ENCODE measurements at places on chromosomes 2 and 18.

DNA sequence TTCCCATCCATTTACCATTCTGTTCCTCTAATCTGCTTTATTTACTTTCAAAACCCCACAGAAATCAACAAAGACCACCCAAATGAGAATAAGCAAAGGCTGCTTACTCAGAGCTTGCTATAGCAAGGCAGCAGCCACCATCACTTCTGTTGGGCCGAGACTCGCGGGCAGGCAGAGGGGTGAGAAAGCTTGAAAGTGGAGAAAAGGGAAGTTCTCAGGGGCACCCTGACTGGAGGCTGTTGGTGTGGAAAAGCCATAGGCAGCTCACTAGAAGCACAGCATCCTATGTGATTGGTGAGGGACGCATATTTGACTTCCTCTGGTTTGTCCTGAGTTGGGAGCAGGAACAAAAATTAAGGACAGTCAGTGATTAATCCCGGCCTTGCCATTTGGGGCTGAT is 269.7 kb upstream of the THSD7B start:
- no peak for DNase-seq

- DNase-seq: no peak
These were observed 248 bp downstream of the HAAO start for GRCh38 chr2:42792087-42792582.

GRCh38 chr2:58913082-58913726 is 672.1 kb upstream of the FANCL start:
- DNase-seq: no peak

DNA sequence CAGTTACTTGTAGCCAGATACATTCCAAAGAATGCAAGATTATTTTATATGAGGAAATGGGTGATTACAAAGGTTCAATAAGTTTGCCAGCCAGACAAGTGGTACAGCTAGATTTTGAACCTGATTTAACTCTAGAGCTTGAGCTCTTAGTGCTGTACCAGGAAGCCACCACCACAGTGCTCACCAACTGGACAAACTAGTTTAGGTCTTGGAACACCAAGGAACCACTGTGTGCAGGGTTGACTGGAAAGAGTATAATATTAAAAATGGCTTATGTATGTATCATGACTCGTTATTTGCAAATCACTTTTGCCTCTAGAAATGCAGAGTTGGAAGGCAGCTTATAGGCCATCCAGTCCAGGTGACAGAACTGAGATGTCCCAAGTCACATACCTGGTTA is 177.2 kb downstream of the TXNL1 start:
- DNase-seq: no peak

DNA sequence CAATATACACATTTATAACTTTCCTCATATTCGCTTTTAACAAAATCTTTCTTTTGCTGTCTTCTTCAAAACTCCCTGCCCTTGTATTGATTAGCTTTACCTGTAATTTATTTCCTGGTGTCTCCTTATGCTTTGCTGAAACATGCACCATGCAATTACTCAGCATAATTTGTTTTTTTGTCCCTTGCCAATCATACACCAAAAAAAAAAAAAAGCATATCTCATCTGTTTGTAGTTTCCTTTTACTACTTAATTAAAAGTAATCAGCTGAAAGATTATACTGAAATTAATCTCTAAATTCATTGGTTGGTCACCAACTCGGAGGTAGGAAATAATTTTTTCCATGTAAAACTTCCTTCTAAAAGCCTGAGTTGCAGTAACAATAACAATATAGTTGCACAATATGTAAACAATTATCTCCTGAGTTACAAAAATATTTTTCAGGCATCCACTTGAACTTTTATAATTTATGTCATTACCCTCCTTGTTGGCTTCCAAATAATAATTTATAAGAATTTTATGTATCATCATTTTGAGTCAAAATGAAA is 53.0 kb upstream of the ROCK1 start:
- no peak for DNase-seq

GRCh38 chr18:24993628-24994027 is 358.3 kb downstream of the ZNF521 start:
- peak; percentile 30 for DNase-seq

- no peak for DNase-seq
These were observed 8.6 kb downstream of the DNAJB2 start for GRCh38 chr2:219287580-219288265.

- DNase-seq: no peak
These were observed 7.1 kb upstream of the NABP1 start for GRCh38 chr2:191670787-191671186.

DNA sequence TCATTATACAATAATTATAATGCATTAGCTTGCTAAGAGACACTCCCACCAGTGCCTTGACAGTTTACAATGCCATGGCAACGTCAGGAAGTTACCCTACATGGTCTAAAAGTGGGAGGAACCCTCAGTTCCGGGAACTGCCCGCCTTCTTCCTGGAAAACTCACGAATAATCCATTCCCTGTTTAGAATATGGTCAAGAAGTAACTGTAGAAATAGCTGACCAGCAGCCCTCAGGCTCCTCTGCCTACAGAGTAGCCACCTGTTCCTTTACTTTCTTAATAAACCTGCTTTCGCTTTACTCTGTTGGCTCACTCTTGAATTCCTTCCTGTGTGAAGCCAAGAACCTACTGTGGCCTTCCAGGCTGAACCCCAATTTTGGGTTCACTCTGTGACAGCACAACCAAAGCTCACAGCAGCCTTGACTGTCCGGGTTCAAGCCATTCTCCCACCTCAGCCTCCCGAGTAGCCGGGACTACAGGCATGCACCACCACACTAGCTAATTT is 20.0 kb upstream of the PTPN2 start:
- DNase-seq: no peak

DNA sequence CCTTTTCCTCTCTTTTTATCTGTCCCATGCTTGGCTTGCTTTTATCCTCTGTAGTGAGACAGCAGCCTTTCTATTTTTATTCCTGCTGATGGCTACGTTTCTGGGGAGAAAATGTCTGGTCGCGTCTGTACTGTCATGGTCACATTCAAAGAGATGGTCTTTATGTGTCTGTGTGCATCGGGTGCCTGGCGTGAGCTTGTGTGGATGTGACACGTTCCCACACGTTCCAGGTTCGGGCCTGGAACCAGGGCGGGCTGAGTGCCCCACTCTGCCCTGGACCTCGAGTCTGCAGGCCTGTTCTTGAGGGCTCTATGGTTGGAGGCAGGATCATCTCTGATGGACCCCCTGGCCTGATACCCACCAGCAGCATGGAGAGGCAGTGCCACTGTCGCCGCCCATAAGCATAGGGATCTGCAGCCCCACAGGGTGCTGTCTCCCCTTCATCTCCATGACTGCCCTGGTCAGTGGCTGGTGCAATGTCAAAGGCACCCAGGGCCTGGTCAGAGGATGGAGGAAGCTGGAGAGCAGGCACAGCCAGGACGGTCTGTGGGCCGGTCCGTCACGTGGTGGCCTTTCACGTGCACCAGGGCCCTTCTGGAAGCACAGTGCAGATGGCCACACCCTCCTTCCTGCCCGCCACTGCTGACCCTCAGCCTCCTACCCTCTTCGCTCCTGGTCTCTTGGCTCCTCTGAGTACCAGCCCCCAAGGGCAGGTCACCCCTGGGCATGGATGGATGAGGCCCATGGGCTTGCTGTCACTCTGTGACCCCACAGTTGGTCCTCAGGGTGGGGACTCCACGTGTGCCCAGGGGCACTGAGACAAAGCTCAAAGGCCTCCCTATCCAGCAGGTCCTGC is 149.2 kb upstream of the TWIST2 start:
- no peak for DNase-seq

- DNase-seq: no peak
These were observed 328.5 kb upstream of the DSEL start for GRCh38 chr18:67845035-67845434.

DNA sequence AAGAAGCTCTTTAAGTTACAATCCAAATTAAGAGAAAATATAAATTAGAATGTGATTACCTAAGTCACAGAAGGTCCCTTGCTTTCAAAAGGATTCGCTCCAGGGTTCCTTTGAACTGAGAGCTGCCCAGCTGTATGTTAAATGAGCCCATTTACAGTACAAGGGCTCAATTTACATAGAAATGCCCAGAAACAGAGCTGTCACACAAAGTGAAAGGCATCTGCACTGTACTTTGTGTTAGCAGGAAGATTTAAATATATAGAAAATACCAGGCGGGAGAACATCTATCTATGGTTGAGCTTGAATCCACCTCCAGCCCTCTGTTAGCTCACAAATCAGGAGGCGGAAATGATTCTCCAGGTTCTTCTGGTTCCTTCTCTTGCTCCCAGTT is 272.9 kb downstream of the PAX3 start:
- no peak for DNase-seq

GRCh38 chr18:53443831-53444230 is 780.6 kb downstream of the MBD2 start:
- DNase-seq: no peak

GRCh38 chr2:177312562-177312961 is 48.0 kb upstream of the NFE2L2 start:
- DNase-seq: no peak

GRCh38 chr2:48448274-48449061 is 81.5 kb upstream of the STON1 start:
- DNase-seq: no peak

DNA sequence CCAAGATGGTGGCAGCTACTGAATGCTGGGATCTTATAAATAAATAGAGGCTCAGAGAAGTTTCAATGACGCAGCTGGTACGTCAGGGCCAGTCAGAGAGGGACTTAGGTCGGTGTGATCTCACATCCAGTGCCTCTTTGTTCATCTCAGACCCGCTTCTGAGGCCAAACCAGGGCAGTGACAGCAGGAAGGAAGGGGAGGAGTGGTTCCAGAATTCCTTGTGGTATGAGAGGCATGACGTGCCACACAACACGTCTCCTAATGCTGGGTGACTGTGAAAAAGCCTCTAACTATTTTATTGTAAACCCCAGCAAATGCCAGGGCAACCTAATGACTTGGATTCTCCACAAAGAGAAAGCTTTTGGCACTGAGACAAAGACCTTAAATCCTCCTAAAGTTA is 423.3 kb downstream of the LPIN1 start:
- no peak for DNase-seq

DNA sequence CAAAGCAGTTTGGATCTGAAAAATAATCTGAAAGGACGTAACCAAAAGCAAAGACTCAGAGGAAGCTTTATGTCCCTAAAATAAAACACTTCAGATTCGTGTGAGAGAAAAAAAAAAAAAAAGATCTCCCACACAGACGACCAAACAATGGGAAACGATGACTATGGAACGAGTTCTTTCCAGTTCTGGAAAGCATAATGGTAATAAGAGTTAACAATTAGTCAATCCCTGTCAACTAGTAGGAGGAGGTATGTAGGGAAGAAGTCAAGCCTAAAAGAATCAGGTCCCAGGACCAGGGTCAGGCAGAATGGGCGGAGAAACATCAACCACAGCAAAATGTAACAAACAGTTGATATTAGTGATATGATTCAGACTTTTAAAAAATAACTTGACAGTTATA is 170.3 kb upstream of the SETBP1 start:
- DNase-seq: no peak

GRCh38 chr18:73639788-73640187 is 507.8 kb downstream of the FBXO15 start:
- no peak for DNase-seq

All from NCI-H2171 treated with DMSO at 0.1 percent for 48 hours (cell line).